ENCODE measurements at places on chromosomes 12 and 14.

- peak; percentile 59 for DNase-seq
These were observed 125.9 kb upstream of the ATF1 start for GRCh38 chr12:50637870-50638481.

DNA sequence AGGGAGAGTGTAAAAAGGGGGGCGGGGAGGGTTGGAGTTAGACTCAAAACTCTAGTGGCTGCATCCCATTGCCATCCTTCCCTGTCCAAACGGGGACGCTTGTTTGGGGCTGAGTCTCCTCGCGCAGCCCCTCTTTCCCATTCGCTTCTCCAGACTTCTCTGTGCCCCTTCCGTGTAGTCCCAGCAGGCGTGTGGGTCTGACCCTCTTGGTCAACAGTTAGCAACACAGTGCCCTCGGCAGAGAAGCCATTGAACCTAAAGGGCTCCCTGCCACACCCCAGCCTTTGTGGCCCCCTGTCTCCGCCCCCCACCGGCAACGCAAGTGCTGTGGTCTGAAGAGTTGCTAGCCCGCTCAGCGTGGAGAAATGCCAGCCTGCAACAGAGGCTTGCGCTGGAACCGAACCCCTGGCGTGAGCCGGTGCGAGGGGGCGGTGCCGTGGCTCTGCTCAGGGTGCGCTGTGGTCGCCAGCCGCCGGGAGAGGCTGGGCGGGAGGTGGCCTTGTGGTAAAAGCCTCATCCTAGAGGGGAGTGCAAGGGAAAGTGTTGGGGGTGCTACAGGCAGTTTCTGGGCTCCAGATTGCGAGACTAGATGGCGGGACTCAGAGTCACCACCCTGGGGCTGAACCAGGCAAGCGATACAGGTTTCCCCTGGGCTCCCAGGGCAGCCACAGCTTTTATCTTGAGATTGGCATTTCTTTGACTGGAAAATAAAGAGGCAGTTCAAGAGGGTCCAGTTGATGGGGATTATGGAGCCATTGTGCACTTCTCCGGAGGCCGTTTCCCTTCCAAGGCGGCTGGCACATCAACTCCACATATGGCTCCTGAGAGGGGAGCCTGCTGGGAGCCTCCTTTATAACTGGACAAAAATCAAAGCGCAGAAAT lies 2.1 kb downstream of the PLXNC1 start:
- peak; percentile 30 for DNase-seq

GRCh38 chr14:74733221-74733620 lies 20.3 kb downstream of the FCF1 start:
- DNase-seq = no peak

DNA sequence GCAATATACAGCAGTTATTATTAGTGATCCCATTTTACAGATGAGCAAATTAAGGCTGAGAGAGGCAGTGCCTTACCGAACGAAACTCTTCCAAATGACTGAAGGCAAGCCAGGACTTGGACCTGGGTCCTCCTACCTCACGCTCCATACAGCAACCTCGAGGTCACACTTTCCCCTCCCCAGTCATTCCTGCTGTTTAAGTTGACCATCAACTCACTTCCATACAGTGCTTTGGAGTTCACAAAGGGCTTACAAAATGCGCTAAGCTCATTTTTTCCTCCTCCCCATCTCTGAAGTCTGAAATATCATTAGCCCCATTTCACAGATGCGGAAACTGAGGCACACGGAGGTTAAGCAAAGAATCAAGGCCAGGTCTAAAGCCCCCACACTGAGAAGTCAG lies 4.3 kb downstream of the HNF1A start:
- DNase-seq = no peak

DNA sequence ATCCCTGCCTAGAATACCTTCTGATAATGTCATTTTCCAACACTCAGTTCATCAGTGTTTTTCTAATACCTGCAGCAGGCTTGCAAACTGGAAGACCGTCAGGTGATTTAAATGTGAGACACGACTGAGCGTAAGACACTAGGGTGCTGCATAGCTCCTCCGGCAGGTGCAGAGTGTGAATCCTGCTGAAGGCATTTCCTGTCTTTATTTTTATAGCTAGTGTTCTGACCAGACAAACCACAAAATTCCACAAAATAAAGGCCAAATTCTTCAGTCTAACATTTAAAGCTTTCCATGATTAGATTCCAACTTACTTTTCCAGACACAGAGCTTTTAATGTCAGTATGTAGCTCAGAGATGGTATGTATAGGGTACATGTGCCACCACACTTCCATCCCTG lies 70.7 kb downstream of the BBS10 start:
- no peak for DNase-seq

GRCh38 chr12:131379738-131380137 lies 331.2 kb upstream of the SFSWAP start:
- DNase-seq = no peak

GRCh38 chr12:98416845-98417244 lies 98.5 kb upstream of the TMPO start:
- no peak for DNase-seq

DNA sequence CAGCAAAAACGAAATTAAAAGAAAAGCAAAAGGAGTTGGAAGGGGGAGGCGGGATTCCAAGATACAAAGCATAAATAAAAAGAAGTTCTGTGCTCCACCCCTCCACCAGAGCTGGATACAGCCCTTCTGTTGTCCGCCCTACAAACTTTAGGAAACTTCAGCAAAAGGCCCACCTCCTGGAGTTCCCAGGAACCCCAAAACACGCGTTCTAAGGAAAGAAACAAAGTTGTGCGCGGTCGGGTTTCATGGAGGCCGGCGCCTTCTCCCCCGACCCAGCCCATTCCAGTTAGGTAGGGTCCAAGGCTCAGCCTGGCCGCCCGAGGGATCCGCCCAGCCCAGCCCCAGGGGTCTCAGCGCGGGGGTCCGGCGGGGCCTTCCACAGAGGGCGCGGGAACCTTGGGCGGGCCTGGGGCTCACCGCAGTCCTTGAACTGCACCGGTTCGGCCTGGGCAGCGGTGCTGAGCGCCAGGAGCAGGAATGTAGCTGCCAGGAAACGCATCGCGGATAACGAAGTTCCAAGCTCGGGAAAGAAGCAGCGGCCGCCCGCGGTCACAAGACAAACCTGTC lies at the start of gene NPC2:
Gene NPC2 (minus strand): TSS at position 530 of the 567 bp plus-strand sequence. CDS start 31 bp downstream, at position 499.
- no peak for DNase-seq

DNA sequence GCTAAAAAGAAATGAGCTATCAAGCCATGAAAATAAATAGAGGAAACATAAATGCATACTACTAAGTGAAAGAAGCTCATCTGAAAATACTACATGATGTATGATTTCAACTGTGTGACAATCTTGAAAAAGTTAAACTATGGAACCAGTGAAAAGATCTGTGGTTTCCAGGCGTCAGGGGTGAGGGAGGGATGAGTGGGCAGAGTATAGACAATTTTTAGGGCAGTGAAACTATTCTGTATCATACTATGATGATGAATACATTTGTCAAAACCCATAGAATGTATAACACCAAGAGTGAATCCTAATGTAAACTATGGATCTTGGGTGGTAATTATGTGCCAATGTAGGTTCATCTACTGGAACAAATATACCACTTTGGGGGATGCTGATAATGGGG lies 21.3 kb downstream of the SPX start:
- DNase-seq = no peak

DNA sequence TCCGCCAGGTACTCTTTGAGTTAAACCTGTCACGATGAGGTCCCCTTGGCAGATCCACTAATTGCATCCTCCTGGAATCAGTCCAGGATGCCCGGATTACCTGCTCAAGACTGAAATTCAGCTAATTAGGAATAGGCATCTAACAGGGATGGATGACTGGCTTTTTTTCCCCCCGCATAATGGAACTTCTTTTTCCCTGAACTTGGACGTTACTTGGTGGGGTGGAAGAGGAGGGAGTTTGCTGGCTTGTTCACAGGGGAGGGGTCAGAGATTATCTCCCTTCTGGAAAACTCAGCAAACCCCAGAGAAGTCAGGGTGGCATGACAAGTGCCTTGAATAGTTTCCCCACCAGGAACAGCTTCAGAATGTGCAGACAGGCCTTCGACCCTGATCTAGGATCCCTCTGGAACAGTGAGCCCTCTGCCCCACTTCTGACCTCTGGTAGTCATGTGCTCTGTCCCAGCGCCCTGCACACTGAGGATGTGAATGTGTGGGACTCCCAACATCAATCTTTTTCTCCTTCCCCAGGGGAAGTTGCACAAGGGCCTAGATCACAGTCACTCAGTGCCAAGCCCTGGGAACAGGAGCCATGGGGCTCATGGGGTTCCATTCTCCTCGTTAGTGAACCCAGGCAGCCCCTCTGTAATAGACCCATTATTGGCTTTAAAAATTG lies 142.5 kb downstream of the SMOC1 start:
- no peak for DNase-seq

DNA sequence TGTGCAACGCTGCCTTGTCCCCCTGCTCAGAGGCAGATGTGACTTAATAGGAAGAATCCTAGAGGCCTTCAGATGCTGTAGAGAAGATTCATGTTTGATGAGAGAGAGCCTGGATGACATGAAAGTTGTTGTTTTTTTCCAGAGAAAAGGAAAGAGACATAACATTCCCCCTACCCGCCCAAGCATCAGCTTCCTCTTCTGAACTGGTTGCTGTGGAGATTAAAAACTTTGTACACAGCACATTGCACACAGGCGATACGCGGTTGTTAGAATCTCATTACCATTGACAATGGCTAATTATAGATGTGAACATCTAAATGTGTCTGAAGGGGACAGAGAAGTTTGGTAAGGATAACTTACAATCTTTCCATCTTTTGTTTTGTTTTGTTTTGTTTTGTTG lies 13.6 kb upstream of the ETFBKMT start:
- DNase-seq = no peak

- no peak for DNase-seq
These were observed 189.6 kb downstream of the AACS start for GRCh38 chr12:125254856-125255255.

DNA sequence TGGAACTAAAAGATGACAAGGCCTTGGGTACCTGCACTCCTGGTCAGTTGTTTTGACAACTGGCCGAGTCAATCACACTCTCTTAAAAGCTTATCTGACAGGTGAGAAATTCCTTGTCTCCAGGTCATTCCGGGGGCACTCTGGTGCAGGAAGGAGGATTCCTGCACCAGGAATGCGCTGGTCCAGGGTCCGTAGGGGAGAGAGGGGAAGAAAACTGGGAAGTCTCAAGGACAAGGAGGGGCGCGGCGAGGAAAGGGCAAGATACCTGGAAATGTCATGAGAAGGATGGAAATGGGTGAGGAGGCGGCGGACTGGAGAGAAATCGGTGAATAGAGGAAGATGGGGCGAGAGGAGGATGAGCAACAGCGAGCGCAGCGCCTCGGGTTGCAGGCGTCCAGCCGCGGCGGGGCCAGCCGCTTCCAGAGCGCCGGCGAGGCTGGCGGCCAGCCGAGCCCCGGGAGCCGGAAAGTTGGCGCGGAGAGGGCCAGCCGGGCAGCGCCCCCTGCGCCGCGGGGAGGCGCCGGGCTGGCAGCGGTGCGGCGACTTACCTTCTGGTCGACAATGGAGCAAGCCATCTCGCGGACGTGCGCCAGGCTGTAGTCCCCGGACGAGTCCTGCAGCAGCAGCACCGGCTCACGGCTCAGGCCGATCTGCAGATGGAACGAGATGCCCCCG lies 809 bp downstream of the PRKD1 start:
- DNase-seq = no peak
